ENCODE measurements at places on chromosomes 2 and 18.

DNA sequence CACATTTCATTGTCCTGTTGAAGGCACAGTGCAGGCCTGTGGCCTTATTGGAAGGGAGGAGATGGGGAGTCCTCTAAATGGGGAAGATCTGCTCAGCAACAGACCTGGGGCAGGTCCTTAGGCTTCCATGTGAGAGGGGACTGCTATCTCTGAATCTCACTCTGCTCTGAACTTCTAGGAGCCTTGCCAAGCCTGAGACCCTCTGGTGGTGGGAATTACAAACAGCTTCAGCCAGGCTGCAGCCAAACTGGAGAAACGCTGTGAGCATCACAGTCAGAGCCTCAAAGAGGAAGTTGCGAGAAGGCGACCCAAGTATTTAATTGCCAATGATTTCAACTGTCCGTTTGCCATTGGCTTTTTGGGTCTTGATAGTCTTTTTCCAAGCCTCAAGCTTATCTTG is 66.8 kb upstream of the MC2R start:
- no peak for DNase-seq

DNA sequence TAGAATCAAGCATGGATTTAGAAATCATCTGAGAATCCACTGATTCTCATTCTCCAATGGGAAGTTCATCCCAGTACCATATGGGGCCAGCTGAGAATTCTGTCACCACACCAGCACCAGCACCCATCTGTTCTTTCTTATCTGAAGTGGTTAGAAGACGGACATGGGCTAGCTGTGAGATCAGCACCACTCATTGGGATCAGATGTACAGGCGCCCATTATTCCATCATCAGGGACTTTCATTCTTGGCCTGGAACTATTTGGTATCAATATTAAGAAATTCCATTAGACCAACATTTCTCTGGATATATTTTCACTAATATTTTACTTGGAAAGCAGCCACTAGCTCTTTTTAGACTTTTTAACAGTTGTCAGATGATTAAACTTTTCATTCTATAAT is 185.9 kb upstream of the LINC00305 start:
- no peak for DNase-seq

- DNase-seq = no peak
These were observed 184.1 kb downstream of the ACKR3 start for GRCh38 chr2:236753606-236754270.

DNA sequence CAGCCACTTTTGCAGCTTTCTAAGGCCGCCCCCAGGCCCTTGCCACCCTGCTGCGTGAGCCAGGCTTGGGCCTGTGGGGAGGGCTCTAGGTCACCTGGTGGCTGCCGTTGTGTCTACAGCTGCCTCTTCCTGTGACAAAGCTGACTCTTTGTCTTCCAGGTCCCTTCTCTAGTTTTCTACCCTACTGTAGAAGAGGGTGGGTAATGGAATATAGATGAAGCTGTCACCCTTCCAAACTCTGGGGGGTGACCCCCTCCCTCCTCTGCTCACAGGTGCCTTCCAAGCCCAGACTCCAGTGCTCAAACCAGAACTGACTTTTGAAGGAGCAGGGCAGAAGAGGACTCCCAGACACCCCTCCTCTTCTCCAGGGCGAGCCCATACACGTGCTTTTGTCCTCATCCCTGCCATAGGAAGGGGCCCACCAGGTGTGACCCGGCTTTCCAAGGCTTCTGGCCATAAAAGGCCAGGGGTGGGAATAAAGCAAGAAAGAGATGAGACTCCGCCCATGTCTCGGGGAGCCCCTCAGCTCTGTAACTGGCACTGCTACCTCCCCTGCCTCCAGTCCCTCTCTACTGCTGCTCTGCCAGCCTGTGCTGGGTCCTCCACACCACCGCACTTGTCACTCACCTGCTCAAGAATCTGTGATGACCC is 17.9 kb upstream of the SDC1 start:
- no peak for DNase-seq

DNA sequence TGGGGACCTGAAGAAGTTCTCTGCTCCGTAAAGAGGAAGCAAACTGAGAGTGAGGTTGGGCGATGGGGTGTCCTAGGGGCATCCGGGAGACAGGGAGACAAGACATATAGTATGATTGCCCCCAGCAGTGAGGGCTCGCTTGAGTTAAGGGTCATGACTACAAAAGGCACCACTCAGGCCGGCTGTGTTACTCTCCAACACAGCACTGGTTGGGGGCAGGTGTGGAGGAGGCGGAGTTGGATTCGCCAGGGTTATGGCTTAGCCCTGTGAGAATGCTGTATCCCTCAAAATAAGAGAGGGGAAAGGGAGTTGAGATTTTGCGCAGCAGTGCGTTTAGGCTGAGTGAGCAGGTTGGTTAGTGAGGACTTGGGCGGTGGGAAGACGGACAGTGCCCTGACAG is 12.0 kb downstream of the DYSF start:
- no peak for DNase-seq

DNA sequence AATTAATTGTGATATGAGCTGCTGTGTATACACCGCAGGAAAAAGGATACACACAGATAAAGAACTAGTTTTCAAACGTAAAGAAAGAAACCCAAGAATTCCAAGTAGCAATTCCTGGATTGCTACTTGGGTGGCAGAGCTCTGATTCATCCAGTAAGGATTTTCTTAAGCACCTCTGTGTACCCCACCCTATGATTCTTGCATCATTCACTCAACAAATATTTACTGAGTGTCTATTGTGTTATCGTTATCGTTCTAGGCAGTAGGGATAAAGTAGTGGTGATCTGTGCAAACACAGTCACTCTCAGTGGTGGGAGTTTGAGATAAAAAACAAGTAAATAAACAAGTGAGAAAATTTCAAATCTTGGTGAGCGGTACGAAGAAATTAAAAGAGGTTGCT is 4.9 kb upstream of the TMEM200C start:
- no peak for DNase-seq

DNA sequence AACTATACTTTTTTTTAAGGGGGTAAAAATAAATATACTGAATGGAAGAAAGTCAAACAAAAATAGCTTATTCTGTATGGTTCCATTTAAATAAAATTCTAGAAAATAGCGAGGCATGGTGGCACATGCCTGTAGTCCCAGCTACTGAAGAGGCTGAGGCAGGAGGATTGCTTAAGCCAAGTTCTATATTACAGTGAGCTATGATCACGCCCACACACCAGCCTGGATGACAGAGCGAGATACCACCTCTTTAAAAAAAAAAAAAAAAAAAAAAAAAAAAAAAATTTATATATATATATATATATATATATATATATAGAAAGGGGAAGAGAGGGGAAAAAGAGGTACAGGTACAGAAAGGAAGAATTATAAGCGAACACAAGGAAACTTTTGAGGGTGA is 77.7 kb downstream of the MEMO1 start:
- no peak for DNase-seq

GRCh38 chr2:186407611-186408010 is 78.4 kb upstream of the ZC3H15 start:
- no peak for DNase-seq

GRCh38 chr2:62231541-62231940 is 35.6 kb downstream of the B3GNT2 start:
- DNase-seq = no peak

DNA sequence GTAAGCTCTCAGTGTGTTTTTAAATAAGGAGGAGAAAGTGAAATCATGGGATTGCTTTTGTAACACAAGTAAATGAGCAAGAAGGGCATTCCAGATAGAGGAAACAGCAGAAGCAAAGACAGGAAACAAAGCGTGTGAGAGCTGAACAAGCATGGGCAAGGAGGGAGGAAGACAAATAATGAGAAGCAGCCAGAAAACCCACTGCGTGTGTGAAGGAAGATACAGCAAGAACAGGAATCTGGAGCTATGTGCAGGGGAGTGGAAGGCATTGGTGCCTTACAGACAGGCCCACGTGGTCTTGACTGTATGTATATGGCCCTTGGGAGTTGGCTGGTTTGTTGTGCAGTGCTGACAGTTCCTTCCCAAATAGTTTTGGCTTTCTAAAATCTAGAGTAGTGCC is 88.6 kb downstream of the AAK1 start:
- no peak for DNase-seq

- DNase-seq = no peak
These were observed 455.9 kb upstream of the UBE2E3 start for GRCh38 chr2:180524499-180524898.

DNA sequence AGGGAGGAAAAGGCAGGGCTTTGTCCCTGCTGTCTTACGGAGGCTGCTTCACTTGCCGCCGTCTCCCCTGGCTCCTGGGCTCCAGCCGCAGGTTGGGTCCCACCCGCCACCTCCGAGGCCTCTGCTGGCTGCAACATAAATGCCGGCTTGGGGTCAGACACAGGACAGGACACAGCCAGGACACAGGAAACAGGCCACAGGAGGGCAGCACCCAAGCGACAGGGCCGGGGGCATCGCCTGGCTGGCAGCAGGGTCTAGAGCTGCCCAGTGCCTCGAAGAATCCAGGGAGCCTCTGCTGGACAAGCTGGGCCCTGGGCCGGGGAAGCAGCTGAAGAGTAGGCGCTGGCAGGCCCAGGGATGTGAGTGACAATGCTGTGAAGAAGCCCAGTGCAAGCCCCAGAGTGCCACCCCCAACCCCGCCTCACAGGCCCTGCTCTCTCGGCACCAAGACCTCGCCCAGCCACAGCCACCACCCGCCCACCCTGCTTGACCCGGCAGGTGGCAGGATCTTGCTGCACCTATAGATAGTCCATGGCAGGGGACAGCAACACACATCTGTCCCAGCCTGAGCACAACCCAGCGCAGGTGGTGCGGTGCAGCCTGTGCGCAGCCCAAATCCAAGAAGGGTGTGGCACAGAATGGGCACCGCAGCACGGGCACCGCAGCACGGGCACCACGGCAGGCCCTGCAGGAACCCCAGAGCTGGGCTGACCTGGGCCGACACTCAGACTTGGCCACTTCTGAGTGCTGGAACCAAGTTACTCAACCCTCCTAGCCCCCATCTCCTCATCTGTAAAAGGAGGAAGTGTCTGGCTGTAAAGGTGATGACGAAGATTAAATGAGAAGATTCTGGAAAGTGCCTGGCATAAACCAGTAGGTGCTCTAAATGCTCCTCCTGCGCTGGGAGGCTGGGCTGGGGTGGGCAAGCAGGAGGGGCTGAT is 55.6 kb downstream of the BIN1 start:
- no peak for DNase-seq

- DNase-seq = no peak
These were observed 594 bp downstream of the RAD51AP2 start for GRCh38 chr2:17517481-17518211.

GRCh38 chr2:51224790-51225189 is 192.9 kb upstream of the NRXN1 start:
- DNase-seq = no peak

DNA sequence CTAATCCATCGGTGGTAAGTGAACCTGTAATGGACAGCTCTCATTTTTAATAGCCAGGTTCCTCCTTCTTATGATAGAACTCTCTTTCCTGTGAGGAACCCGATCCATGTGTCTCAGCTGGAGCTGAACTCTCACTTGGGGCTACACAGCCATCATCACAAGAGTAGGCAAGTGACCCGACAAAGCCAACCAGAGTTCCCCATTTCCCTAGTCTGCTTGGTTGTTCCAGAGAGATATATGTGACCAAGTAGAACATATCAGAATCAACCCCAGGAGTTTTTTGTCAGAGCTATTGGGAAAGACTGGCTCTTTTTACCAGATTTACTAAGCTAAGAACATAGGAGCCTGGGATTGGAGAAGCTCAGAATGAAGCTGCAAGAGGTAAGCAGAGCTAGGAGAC is 14.6 kb upstream of the HNRNPLL start:
- DNase-seq = no peak

DNA sequence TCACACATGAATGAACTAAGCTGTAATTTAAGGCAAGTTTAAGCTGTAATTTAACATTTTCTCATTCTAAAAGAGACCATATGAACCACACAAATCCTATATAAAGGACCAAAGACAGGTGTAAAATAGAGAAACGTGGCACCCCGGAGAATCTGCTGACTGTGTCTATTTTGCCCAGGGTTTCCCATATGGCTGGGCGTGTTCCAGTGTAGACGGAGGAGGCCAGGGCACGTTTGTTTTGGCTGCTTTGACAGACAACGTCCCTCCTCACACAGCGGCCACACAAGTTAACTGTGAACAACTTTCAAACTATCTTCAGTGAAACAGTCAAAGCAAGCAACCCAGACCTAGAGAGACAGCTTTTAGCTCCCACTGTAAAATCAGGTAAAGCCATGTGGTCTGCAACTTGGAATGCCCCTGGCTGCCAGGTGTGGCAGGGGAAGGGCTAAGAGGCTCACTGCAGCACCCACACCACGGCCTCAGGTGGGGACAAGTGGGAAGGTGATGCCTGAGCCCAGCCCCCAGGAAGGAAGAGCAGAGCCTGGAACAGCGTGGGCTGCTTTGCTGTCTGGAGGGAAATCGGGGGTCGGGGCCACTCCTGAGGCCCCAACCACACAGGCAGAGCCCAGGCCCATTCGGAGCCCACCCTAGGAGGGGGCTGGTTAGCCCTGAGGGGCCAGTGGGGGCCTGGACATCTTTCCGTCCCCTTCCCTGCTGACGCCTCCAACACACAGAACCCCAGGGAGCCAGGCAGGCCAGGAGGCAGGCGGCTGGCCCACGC is 40.7 kb downstream of the SLC66A2 start:
- no peak for DNase-seq

- no peak for DNase-seq
These were observed 114.7 kb downstream of the KCNF1 start for GRCh38 chr2:11026286-11026921.

GRCh38 chr2:12083081-12083581 is 336.7 kb downstream of the LPIN1 start:
- no peak for DNase-seq

DNA sequence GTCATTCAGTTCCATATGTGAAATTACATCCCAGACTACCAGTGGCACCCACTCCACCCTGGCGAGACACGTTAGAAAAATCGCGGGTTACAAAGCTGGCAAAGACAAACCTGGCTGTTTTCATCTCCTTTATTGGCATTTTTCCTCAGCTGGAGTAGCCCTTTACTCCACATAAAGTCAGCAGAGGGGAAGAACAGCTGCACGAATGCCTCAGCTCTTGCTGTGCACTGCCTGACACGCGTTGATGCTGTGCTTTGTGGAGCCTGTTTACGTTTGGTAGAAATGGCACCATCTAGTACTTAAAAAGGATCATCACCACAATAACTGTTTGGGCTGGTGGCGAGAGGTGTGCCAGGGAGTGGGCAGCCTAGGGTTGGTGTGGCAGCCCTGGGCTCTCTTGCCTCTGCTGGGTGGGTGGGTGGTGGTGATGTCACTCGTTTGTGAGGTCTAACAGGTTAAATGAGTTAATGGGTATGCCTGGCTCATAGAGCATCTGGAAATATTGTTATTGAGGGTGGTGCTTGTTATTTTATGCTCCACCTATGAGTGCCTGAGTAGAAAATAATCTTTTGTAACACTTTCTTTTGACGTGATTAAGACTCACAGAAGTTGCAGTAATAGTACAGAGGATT is 16.4 kb downstream of the FARP2 start:
- no peak for DNase-seq

GRCh38 chr18:28705482-28705881 is 528.6 kb upstream of the CDH2 start:
- DNase-seq = no peak

- DNase-seq = no peak
These were observed 165.2 kb downstream of the SH3BP4 start for GRCh38 chr2:235116885-235117492.

DNA sequence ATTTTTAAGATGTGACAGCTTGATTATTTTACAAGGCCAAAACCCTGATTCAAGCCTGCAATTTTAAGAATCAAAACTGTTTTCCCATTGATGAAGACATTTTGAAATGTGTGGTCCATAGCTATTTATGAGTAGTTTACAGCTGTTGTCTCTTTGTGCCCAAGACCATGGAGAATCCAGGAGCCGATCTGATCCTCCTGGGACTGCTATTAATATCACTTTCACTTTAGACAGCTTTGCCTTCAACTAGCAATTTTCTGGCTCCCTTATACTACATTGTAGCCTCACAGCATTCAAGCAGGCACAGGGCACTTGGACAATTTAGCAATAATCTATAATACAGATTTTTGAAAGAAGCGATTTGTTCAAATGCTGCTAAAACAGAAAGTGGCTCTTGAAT is 172.9 kb downstream of the SLC8A1 start:
- no peak for DNase-seq

All from stimulated activated CD4-positive, alpha-beta T cell treated with anti-CD3 and anti-CD28 coated beads, Interleukin-4, amount 100 ng/mL, for 48 hours (primary cell).